Stimulated activated CD8-positive, alpha-beta memory T cell treated with anti-CD3 and anti-CD28 coated beads, Interleukin-2, amount 100 ng/mL, for 1 hour (primary cell): ENCODE measurements at places on chromosomes 3 and 15.

GRCh38 chr3:56845505-56845904, 43.8 kb upstream of the ARHGEF3 start:
- DNase-seq: no peak

GRCh38 chr15:50501815-50502214, 44.7 kb downstream of the USP50 start:
- no peak for DNase-seq

DNA sequence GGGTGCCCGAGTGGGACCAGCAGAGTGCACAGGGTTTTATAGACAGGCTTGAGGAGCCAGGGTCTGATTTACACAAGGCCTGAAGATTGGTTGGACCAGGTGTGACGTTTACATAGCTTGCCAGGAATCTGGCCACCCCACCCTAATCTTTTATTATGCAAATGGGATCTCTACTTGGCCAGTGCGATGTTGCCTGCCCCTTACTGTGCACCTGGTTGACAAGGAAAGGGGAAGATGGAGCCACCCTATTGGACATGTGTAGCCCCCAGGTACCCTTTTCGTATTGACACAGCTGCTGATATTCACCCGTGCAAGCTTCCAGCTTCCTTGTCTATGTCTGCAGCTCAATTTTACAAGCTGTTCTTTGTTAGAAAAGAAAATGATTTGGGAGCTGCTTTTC, 132.0 kb downstream of the ARNT2 start:
- no peak for DNase-seq

- DNase-seq: no peak
These were observed 387.5 kb downstream of the NLGN1 start for GRCh38 chr3:173785004-173785403.

DNA sequence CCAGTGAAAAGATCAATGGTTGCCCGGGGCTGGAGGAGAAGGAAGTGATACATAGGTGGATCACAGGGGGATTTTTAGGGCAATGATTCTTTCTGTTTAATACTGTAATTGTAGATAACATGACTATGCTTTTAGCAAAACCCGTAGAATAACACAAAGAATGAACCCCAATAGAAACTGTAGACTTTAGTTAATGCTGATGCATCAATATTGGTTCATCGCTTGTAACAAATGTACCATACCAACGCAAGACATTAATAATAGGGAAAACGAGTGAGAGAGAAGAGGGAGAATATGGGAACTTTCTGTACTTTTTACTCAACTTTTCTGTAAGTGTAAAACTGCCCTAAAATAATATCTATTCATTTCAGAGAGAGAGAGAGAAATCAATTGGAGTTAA, 383.3 kb upstream of the ATP11B start:
- DNase-seq: no peak

- DNase-seq: no peak
These were observed 49.8 kb downstream of the ST3GAL6 start for GRCh38 chr3:98812851-98813374.

- DNase-seq: no peak
These were observed 13.5 kb downstream of the SLCO3A1 start for GRCh38 chr15:91866971-91867372.

- no peak for DNase-seq
These were observed 2.6 kb upstream of the HHATL start for GRCh38 chr3:42705058-42705767.

- DNase-seq: no peak
These were observed 175.3 kb downstream of the UACA start for GRCh38 chr15:70587896-70588567.

DNA sequence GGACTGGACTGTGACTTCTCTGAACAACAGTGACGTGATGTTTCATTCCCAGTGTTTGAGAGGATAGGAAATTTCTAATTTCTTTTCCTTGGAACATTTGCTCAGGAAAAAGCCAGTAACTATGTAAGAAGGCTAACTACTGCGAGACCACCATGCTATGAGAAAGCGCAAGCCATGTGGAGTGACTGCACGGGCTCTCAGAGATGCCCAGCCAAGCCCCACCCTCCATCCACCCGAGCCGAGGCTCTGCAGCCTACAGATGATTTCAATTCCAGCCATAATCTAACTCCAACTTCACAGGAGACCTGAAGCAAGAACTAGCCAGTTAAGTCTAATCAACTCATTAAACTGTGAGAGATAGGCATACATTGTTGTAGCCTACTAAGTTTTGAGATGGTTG, 124.3 kb downstream of the GREM1 start:
- DNase-seq: no peak

DNA sequence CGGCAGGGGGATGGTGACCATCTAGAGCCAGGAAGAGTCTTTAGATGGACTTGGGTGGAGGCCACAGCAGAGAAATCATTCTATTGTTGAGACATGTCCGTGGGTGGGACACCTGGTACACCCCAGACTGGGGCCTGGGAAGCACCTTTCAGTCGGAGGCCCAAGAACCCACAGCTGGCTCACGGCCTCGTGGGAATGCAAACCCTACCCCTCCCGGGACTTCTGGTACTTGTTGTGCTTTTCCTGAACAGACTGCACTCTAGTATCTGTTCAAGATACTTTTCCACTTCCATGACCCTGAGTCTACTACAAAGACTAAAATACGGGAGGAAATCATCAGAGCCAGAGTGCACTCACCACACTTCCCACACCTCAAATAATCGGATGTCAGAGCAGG, 60.7 kb downstream of the BDH1 start:
- no peak for DNase-seq

DNA sequence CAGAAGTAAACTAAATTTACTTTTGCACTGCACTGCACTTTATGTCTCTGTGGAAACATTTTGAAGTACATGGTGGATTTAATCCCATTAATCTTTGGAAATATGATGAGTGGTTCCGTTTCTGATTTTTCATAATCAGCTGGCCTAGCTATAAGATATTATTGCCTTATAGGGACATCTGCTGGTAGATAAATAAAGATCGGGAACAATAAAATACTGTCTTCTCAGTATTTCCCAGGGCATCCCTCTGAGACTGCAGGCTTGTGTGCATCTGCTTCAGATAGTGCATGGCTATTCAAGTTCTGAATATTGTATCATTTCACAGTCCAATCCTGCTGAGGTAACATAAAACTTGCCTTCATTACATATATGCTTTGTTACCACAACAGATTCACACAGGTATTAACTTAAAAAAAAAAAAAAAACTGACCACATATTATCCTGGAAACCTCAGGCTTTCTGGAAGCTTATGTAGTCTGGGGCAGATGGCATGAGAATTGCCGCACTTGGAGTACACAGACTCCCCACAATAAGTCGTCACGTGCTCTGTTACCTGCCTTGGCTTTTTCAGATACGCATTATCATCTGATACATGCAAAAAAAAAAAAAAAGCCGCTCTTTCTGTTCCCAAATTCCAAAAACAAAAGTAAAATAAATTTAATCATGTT, 330.8 kb upstream of the AGTR1 start:
- DNase-seq: no peak

GRCh38 chr15:90266061-90266431, 574 bp downstream of the NGRN start:
- no peak for DNase-seq

DNA sequence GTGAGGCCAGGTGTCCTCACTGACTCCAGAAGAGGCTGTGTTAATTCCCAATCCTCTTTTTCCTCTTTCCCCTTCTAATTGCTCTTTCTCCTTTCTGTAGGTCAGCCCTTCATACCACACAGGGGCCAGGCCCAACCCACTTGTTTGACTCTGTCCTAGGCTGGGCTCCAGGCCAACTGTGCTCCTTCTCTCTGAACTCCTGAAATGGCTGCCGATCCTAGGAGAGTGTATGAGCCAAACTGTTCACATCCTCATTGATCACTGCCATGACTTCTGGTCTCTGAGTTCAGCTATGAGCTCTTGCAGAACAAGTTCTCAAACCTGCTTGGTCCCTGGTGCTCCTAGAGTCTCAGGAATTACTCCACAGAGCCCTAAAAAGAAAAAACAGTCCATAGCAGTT, 145.1 kb downstream of the VGLL4 start:
- DNase-seq: no peak

DNA sequence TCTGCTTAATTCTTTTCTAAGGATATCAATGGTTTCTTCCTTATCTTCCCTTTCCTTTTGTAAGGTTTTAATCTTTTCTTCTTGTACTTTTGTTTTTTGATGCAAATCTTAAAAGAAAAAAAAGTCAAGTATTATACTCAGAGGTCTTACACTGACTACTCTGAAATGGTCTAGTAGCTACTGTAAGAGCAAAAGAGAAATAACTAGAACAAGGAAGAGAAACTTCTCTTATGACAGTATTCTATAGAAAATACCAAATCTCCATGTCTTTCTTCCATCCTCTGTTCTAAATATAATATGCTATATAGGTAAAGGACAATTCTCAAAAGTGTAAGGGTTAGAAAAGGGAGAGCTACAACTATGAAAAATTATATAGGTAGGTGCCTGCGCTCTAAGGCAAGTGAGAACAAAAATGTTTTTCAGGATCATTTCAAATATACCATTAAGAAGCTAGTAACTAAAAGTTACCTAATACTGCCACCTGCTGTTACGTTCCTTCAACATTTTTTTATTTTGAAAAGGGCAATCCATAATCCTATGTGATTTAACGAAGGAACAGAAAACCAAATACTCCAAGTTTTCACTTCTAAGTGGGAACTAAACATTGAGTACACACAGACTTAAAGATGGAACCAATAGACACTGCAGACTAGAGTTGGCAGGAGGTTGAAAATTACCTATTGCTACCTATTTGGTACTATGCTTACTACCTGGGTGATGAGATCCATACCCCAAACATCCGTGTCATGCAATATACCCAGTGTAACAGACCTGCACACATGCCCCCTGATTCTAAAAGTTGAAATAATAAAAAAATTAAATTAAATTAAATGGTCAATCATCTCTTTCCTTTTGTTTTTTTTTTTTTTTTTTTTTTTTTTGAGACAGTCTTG, 36.7 kb downstream of the CIP2A start:
- DNase-seq: no peak

DNA sequence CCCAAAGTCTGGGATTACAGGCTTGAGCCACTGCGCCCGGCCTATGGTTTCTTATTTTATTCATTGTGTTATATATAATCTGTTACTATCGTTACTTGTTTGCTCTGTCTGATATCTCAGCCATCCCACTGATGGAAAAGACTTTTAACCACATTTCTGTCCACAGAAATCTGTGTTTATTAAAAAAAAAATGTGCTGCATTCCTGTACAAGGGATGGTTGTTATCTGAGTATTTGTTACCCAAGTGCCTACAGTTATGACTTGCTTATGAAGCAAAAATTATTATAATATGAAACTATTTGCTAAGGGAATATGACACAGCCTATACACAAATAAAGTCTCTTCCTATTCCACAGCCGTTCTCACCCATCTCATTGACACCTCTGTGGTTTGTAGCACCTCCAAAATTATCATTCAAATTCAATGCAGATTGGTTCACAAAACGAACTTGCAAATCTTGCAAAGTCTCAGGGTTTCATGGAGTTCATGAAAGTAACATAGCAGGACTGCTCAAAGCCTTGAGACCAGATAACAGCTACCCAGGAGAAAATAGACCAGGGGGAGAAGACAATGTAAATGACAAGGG, 47.4 kb upstream of the UBE2E1 start:
- DNase-seq: no peak

GRCh38 chr15:91231703-91232102, 131.6 kb downstream of the SV2B start:
- DNase-seq: no peak

DNA sequence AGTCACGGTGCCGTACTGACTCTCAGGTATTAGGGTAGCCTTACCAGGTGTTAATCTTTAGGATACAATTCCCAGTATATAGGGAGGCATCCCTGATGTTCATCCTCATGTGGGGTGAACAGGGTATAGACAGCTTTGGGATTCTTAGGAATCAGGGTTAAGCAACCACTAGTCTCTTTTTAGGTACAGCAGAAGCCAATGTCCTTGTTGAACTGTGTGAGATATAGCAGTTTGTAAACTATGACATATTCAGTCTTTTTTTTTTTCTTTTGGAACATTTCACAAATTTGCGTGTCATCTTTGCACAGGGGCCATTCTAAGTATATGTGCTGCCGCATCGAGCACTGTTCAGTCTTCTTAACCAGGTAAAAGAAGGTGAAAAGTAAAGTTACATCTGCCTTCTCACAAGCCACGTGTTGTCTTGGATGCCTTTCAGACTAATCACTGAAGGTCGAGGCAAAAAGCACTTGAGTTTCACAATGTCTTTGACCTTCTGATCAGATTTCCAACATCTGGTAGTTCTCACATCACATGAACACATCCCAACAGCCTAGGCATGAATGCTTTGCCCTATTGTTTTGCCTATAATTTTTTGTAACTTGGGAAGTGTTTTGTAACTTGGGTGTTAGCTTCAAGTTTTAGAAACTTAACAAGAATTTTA, 17.2 kb downstream of the TSEN2 start:
- no peak for DNase-seq

DNA sequence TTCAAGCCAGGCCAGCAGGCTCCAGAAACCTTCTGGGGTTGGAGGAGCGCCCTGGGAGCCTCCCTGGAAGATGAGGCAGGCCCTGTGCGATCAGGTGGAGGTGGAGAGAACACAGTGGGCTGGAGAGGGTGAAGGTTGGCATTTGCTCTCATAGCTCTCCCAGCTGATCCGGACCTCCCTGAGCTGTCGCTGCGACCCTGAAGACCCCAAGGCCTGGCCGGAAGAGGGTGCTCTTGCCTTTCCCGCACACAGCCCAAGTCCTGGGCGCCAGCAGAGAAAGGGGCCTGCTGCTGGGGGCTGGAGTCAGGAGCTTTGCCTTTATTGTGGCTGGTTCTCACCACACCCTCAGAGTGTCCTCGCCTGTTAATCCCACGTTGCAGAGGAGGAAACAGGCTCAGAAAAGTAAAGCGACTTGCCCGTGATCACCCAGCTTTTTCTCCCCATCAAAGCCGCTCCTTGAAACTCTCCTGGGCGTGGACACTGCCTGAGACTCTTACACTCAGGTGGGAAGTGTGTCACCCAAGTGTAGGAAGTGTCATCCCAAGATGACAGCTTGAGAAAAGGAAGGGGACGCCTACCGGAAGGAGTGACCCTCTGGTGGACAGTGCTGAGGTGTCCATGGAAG, 8.6 kb upstream of the RPL29 start:
- no peak for DNase-seq

GRCh38 chr3:103170651-103171050, 735.8 kb downstream of the ZPLD1 start:
- no peak for DNase-seq

GRCh38 chr15:69980341-69981059, 117.2 kb downstream of the TLE3 start:
- no peak for DNase-seq

- no peak for DNase-seq
These were observed 17.1 kb upstream of the DUSP7 start for GRCh38 chr3:52073490-52073889.

GRCh38 chr3:113736548-113737089, 9.4 kb downstream of the NAA50 start:
- no peak for DNase-seq

DNA sequence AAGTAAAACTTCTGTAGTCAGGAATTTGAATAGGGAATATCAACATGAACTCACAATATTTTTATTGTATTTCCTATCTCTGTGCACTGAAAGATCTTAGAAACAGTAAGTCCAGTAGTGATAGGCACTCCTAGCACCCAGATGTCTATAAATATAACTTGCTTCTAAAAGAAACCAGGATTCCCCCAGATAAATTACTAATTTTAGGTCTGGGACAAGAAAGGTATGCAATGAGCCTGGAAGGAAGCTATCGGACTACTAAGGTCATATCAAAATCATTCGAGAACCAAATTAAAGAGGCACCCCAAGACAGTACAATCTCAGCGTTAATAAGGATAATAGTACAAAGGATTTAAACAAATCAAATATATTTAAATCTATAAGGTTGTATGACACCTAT, 47.4 kb downstream of the CLDN18 start:
- DNase-seq: no peak
